Activated T-cell treated with anti-CD3 and anti-CD28 coated beads, Interleukin-2, amount 50 U/mL, for 72 hours (primary cell): ENCODE measurements at places on chromosomes 2 and 18.

- DNase-seq = no peak
Measured at GRCh38 chr2:121489284-121489683, 41.4 kb upstream of the RNU4ATAC start.

DNA sequence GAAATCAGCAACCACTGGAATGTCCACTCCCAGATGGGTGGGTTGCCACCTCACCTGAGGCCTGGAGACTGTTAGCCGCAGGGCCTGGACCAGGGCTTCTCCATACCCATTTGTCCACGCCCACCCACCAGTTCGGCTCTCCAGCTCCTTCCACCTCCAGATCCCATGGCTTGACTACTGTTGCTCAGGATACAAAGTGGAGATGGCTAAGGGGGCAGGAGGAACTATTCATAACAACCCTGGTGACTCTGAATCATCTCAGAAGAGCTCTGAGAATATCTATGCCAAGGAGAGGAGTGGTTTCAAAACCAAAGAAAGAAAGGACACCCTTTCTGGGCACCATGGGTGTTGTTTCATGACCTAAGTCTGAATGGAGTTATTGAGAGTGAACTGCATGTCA is 145.8 kb downstream of the LAMA3 start:
- DNase-seq = no peak

GRCh38 chr2:180063494-180064092 is 56.5 kb upstream of the CWC22 start:
- DNase-seq = no peak

DNA sequence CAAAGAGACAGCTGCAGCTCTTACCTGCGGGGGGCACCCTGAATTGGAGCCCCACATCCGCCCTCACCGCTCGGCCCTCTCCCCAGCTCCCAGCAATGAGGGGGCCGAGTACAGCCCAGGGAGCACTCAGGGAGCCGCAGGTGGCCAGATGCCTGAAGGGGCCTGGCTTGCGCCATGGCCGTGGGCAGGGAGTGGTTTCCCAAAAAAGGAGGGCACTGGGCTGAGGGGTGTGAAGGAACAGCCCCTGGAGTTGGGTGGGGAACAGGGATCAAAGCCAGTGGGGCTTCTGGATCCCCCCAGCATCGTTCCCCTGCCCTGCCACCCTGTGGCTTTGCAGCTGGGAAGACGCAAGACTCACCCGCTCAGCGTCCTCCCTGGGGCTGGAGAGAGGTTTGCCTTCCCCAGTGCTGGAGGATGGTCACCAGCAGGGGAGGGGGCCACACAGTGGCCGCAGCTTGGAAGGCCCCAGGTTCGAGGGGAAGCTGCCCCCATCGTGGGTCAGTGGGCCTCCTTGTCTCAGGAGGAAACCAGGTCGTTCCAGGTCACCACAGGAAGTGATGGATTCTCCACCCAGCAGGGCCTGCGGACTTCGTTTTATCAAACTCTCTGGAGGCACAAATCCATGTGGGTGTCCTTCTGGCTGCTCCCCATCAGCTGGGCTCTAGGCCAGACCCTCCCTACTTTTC is 68.2 kb upstream of the HPCAL1 start:
- no peak for DNase-seq

DNA sequence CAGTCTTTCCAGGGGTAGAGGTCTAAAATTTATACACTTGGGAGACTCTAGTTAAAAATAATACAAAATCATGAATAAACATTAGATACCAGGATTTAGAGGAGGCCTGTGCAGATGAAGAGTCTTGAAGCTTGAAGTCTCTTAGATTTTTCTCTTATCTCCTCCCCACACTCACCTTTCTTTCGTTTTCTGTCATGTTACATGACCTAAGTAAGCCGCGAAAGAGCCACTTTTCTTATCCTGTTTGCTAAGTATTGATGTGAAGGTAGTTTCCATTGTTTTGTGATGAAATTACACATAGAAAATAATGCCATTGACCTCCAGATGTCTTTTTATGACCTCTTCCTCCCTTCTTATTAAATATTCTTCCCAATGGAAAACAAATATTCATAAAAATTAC is 367.8 kb downstream of the LRRTM1 start:
- DNase-seq = no peak

- peak; percentile 49 for DNase-seq
Measured at GRCh38 chr18:35158728-35159450, 81.9 kb upstream of the ZNF397 start.
